ENCODE measurements at places on chromosomes 3 and 15.
A peak's percentile ranks its signal among the peaks of the same experiment; 100 is the strongest.

GRCh38 chr3:130465521-130465920 lies 51.5 kb upstream of the COL6A6 start:
- DNase-seq: peak; percentile 62

DNA sequence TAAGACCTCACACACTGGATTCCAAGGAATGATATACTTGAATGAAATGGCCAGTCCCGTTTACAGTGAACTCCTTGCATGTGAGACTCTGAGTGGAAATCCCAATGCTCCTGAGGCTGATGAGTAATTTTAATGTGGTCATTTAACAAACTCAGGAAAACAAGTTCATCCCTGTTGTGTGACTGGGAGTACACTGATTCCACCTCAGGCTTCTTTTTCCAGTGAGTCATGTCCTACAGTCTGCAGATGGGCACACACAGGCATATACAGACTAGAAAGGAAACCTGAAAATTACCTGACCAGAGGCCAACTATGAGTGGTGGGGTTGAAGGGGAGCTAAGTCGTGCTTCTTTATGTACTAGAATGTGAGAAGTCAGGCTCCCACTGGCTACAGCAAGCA lies 5.8 kb downstream of the SQOR start:
- no peak for DNase-seq

GRCh38 chr3:96619475-96619874 lies 194.9 kb upstream of the EPHA6 start:
- DNase-seq: no peak

DNA sequence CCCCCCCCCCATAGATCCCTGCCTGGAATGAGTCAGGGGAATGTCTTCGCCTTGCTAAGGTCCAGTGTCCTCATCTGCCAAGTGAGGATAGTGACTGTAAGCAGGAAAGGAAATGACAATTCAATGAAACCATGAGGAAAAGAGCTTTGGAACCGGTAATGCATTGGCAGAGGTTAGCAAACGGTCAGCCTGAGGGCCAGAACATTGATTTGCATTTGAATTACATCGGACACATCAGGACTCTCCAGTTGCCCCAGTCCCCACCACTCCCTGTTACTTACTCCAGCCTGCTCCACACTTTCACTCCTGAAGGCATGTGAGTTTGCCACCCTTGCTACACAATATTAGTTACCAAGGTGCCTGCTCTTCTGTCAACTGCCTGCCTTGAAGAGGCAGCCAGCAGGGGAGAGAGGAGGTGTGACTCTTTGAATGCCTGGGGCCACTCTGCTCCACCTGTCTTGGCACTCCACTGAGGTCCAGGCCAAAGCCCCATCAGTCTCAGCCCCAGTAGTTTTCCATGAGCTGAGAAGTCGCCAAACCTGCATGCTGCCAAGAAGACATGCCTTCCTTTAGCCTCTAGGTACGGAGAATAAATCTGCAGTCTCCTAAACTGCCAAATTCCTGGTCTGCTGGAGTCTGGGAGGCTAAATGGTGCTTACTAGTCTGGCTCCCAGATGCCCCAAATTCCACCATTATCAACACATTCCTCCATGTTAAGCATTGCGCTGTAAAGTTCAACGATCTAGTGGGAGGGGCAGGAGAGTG lies 191.7 kb upstream of the TLE3 start:
- DNase-seq: no peak

GRCh38 chr15:50353251-50353974 lies 1.6 kb downstream of the GABPB1 start:
- peak; percentile 88 for DNase-seq

- DNase-seq: no peak
Observed at GRCh38 chr15:32746116-32746857, 28.5 kb downstream of the GREM1 start.

GRCh38 chr3:183227586-183227985 lies 25.5 kb upstream of the B3GNT5 start:
- DNase-seq: no peak

Data from hematopoietic multipotent progenitor cell treated with erythropoietin and hydrocortisone succinate and interleukin-3 and kit ligand, for 4 days (in vitro differentiated cells).